ENCODE measurements at places on chromosomes 4 and X. TPM values are rescaled to one million over a fixed set of nuclear protein-coding genes. Genes with fewer than 3 reads are reported as not detected.

DNA sequence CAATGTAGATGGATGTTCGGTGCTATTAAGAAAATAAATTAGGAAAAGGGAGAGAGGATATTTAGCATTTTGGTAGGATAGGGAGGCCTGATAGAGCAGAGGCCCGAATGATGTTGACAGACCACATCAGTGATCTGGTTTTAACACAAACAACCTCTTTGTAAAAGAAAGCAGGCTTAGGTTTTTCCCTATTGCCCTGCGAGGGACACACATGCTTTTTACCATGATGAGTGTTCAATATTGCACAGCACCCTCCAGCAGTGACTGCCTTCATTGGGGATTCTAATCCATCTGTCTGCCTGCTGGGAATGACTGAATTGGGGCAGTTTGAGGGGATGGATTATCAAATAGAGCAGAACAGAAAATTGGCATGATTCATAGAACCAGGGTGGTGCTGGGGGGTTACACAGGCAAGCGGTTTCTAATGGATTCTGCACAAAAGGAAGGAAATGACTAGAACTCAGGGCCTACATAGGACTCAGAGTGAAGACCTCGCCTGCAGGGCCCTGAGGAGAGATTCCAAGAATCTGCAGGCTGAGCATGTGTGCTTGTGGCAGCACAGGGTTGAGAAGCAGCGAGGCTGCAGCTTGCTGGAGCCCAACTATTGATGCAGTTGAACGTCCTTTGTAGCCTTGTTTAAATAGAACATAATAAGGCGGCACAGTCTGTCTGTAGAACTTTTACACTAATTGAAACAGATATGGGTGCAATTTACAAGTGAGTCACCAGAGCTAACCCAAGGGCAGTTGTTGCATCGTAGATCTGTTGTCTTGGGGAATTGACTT lies 58.0 kb downstream of the RHOH start:
- no peak for DNase-seq

DNA sequence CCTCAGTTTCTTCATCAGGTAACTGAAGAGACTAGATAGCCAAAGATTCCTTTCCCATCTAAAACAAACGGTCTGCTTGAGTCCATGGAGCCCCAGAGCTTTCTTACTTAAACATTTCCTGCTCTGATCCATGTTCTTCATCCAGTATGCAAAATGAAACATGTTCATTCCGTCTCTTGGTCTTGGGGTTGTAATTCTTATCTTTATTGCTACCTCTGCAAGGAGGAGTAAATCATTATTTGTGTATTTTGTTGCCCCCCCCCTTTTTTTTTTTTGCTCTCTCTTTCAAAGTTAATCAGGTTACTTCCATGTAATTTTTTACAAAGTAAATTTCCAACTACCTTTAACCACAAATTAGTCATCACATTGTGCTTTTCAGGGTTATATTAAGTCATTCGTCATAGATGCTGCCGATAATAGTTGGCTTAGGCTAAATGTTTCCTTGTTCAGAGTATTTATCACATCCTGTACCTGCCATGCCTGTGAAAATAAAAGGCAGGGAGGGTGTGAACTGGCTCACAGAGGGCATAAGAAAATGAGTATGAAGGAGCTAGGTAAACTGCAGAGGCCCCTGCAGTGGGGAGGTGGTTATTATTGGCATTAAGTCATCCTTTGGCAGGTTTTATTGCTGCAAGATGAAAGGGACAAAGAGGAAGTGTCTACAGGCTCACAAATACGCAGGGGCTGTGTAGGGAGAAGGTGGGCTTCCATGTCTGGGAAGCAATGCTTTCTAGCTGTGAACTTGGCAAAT lies 76.7 kb upstream of the HS3ST1 start:
- no peak for DNase-seq

DNA sequence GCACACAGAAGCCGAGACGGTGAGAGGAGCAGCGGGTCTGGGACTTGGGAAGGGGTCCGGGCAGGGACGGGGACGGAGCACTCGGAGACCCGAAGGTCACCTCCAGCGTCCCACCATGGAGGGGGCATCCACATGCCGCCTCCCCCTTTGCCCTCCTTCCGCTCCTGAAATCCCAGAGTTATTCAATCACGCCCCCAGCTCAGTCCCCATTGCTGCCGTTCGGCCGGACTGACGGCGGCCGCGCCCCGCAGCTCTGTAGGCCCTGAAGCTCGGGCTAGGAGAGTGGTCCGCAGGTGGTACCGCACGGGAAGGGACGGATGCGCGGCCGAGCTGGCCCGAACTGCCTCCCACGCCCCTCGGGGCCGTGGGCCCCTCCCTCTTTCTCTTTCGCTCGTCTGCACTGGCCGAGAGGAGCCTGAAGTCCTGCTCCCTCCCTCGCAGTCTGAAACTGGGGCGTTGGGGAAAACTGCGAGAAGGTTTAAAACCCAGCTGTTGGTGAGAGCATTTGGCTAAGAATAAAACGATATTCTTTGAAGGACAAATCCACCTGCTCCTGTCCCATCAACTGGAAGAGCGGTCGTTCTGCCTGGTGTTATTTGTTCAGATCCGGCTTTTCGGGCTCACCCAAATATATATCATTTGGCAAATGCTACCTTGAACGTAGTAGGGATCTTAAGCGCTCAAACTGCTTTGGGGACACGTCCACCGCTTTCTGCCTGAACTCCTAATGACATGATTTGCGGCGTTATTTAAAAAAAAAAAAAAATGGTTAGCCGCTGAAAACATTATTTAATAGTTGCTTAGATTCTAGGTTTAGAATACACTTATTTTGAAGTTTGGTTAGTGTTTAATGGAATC lies 719 bp downstream of the USO1 start:
- DNase-seq = peak; percentile 65

- DNase-seq = peak; percentile 12
These were observed 50.3 kb downstream of the WDFY3 start for GRCh38 chr4:84916227-84916626.

DNA sequence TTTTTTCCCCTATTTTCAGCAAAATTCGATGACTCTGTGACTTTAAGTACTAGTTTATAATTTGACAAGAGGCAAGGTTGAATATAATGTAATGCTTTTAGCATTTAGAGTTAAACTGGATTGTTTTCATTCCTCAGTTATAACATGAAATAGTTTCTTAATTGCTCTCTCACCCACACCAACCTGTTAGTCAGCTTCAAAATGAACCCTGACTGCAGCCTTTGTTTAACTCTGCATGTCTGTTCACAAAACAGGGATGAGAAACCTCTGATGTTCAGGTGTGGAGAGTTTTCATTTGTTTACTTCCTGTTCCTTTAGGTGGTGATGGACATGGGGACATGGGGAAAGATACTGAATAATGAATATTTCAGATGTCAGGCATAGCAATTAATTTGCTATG lies 49.9 kb upstream of the MND1 start:
- no peak for DNase-seq

DNA sequence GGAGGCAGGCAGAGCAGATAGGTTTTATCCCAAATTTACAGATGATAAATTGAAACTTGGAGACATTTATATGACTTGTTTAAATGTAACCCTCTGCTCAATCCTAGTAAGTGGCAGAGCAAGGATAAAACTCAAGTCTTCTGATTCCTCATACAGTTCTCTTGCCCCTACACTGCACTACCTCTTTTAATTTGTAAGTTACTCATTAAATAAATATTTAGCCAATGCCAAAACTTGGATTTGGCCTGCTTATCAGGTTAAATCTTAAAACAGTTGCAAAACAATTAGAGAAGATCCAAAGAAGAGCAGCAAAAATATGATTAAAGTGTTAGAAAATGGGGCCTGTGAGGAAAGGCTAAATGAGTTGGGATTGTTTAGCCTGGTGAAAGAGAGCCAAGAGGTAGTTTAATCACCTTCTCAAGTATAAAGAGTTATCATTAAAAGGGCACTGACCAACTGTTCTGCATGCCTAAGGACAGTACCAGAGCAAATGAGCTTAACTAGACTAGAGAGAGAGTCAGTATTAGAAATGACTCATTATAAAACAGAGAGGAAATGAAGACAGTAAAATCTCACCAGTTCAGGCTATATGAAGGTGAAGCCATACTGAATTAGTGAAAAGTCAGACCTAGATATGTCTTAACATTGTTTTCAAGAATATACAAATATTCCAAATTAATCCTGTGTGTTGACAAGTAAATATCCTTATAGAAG lies 146.3 kb downstream of the GRIA3 start:
- no peak for DNase-seq

DNA sequence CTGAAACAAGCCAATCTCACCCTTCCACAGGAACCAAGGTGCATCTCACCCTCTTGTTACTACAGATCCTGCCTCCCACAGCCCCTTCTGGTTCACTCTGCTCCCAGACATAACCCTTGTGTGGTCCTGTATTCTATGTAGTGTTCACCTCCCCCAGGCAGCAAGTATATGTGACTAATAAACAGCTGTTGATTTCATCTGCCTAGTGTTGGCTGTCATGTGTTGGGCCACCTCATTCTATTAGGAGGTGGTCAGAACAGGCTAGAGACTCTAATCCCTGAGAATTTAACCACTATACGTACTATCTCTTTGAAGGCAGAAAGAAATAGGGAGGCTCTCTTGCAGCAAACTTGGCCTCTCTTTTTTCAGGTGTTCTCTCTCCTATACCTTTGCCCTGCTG lies 134.3 kb upstream of the RPL34 start:
- no peak for DNase-seq

GRCh38 chrX:69127466-69127865 lies 37.8 kb downstream of the PJA1 start:
- no peak for DNase-seq

DNA sequence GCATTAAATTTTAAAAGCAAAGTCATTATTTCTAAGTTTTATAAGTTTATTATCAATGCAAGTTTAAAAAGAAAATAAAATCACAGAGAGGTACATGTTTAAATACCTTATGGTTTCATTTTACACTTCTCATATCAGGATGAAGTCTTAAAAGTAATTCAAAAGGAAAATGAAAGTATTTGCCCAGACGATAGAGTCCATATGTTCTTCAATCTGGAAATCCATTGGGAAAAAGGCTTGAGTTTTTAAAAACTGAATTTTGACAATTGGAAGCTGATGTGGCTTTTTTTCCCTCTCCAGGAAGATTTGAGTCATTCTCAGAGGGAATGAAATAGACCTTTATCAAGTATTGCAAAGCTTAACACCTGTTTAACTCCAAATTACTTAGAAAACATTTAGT lies 37.1 kb downstream of the MAB21L2 start:
- no peak for DNase-seq

- DNase-seq = no peak
These were observed 144.1 kb downstream of the MGST2 start for GRCh38 chr4:139809757-139810140.

TLL1 gene
- total RNA-seq = 4.7 TPM

COX7B gene
- 283 TPM for total RNA-seq

DNA sequence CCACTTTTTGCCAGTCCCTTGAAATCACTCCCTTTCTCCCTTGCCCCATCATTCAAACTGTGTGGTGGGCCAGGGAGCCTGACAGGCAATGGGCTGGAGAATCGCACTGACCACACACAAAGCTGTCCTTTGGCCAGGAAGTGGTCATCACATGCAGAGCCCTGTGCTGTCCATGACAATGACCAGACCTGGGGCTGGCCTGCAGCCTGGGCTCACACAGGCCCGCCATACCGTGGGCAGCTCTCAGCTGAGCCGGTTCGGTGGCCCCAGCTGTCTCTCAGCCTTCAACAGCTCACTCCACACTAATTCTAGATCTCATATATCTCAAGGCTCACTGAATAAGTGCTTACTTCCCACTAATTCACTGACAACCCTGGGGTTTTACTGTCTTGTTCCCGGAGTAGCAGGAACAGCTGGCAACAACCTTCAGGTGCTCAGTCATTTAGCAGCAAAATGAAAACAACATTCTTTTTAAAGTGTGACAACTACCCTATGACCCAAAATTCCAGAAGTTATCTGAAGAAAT lies 48.0 kb downstream of the USP46 start:
- DNase-seq = no peak

GYG2 gene
- total RNA-seq = 20.3 TPM

LRBA gene
- total RNA-seq = 47.9 TPM

DNA sequence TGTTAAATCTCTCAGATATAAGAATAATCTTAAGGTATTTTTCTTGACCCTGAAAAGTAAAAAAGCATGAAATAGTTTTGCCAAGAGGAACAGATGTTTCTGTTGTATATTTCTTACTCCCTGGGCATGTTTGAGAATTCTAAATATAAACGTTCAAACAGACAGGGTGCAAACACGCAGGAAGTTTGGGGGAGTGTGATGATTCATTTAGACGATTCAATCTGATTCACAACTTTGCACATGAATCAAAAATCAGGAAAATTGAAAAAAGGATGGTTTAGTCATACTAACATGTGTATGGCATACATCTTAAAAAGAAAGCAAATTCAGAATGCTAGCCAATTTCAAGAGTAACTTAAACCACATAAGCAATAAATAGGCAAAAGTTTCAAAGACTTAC lies 340.3 kb upstream of the GRID2 start:
- DNase-seq = no peak

DNA sequence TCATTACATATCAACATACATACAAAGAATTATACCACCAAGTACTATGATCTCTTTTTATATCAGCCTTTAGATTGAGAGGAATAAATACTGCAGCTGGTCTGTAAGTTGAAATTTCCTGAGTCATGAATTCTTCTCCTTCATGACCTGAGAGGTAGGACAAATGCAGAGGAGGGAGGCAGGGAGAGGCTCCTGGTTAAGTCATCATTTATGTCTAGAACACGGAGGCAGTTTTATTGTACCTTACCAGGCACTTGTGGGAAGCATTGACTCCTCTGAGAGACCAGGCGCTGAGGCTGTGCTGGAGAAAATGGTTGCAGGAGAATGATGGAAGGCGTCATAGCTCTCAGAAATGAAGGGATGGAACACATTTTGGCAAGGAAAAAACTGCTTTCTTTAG lies 12.5 kb upstream of the CASK start:
- DNase-seq = no peak

GRCh38 chr4:30822911-30823551 lies 102.9 kb downstream of the PCDH7 start:
- no peak for DNase-seq

- DNase-seq = no peak
These were observed 2385.0 kb upstream of the TENM3 start for GRCh38 chr4:179858221-179858620.

CT83 gene
- total RNA-seq = not detected

DNA sequence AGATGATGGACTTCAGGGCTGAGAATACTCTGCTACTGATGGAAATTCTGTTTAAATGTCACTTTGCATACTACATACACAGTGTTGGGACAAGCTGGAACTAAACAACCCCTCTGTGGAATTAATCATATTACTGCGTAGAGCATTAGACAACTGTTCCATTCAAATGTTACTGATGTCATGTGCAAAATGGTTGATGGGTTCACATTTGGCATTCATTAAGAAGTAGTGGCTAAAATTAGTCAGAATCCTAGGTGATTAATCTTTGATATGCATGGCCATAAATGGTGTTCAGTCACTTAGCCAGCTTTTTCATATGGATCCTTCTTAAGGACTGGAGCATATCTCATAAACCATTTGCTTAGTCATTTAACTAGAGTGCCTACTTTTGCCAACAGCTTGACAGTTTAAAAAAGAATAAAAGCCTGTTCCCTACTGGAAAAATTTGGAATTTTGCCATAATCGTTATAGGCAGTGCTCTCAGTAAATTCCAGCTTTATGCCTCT lies 105.2 kb downstream of the RNF150 start:
- DNase-seq = peak; percentile 15

GRCh38 chr4:76515975-76516843 lies 81.2 kb downstream of the SHROOM3 start:
- no peak for DNase-seq

GRCh38 chr4:120111745-120112144 lies 45.1 kb upstream of the MAD2L1 start:
- no peak for DNase-seq

ARMCX5 gene
- total RNA-seq = 21.7 TPM

GRCh38 chr4:68337522-68337921 lies 12.4 kb downstream of the YTHDC1 start:
- no peak for DNase-seq
